ENCODE measurements at places on chromosomes 3 and 15.
A peak's percentile ranks its signal among the peaks of the same experiment; 100 is the strongest.

DNA sequence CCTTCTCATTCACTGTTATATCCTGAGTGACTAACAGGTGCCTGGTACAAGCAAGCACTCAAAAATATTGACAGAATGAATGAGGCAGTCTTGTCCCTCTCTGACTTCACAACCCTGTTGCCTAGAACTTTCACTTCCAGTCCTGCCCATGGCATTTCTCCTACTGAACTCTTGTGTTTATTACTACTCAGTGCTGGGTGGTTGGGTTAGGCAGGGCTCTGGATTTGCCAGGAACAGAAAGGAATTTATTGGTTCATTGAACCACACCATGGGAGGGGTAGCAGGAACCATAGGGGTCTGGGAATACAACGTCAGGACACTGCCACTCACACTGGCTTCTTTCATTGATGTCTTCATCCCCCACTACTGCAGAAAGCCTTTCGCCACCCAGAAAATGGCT is 41.9 kb upstream of the SEMA4B start:
- DNase-seq, result no peak

DNA sequence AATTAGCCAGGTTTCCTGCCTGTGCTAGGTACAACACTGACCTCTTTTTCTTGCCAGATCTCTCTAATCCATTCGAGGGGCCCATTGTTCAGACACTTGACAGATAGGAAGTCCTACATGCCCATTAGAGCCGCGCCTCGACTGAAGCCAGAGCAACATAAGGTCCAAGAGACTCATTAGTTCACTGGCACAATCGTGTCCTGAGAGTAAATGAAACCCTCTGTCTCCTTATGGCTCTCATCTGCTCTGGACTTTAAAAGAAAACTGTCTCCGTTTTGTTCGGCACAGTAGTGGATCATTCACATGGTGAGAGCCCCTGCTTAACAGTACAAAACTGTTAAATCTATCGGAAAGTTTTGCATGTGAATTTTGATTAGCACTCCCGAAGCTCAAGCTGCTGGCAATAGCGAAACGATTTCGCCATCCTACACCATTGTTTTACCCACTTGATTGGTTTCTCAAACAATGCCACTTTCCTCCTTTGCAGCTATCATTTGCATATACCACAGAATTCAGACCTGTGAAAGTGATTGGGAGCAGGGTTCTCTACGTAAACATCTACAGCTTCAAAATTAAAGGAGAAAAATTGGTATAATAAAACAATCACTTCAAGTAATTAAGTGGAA is 19.0 kb upstream of the C15orf61 start:
- no peak for DNase-seq

DNA sequence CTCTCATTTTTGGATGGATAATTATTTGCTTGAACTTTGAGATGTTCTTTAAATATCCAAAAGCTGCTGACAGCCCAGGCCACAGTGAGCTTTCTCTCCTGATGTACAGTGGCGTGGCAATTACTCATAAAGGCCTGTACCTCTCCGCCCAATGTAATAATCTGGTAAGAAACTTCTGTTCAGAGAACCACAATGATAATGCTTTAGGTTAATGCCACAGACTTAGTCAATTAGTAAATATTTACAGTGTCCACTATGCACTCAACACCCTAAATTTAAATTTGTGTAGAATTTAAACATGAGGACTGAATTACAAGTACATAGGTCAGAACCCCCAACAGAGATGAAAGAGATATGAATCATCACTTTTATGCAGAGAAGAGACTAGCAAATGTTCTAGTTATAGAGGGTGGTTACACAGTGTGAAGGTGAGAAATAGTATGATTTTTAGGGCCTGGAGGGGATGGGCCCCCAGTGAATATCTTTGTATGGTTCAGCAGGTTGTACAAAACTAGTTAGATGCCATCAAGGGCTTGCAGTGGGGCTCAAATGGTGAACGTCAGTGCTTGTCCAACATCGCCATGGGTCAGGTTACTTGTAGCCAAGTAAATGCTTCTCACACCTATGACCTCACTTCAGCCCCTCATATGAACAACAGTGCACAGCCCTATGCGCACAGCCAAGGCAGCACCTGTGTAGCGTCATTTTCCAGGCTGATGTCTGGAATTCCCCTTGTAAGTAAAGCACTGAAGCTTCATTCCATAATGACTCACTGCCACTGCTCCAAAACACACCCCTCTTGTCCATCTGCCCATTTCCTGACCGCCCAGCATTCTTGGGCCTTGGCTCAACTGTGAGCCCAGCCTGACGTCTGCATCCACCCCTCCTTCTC is 13.3 kb downstream of the ABHD2 start:
- DNase-seq, result no peak

DNA sequence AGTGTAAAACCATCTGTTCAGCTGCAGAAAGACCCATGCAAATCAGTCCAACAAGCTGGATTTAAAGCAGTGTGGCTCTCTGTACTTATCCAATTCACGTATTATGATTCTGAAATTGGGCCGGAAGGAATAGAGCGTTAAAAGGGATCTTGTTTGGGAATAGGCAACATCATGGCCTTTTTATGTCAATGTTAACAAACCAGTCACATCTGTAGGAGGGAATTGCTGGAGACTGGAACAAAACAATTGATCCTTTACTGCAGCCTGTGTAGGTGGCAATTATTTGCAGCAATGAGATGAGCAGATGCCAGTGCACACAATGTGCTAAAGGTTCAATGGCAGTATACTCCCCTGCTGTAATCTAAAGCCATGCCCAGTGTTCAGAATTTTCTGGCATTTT is 887.4 kb upstream of the ROBO1 start:
- no peak for DNase-seq

- no peak for DNase-seq
These were observed 40.7 kb downstream of the GLCE start for GRCh38 chr15:69200832-69201745.

GRCh38 chr15:90607361-90607760 is 77.6 kb downstream of the CRTC3 start:
- no peak for DNase-seq

- DNase-seq, result no peak
These were observed 24.7 kb upstream of the BSN start for GRCh38 chr3:49529567-49529966.

DNA sequence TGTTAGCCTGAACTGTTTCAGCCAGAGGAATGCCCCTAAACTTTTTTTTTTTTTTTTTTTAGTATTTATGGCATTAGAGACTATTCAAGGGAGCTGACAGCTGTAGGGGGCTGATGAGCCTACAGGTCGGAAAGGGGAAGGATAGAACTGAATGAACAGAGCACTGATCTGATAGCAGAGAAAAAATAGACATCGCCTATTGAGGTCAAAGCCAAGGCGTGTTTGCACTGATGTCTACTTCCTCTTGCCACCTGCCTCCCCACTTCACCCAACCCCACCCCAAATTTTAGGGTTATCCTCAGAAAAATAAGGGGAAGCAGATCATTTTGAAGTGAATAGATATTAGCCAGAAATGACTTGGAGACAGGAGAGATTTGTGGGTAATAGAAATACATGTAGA is 3.0 kb upstream of the ZMAT3 start:
- no peak for DNase-seq

GRCh38 chr3:192514754-192515663 is 212.3 kb downstream of the FGF12 start:
- DNase-seq, result no peak

DNA sequence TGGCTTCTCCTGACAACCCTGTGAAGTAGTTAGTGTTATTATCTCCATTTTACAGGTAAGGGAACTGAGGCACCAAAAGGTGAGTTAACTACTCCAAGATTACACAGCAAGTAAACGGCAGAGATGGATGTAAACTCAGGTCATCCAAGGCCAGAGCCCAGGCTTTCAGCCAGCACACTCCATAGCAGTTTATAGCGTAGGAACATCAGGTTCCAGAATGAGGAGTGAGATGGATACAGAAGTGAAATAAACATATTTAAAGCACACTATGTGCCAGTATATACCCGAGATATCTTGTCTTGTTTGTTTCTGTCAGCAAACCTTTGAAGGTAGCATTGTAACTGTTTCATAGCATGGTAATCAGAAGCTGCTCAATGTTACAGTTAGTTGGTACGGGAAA is 279.0 kb downstream of the OXSM start:
- no peak for DNase-seq

DNA sequence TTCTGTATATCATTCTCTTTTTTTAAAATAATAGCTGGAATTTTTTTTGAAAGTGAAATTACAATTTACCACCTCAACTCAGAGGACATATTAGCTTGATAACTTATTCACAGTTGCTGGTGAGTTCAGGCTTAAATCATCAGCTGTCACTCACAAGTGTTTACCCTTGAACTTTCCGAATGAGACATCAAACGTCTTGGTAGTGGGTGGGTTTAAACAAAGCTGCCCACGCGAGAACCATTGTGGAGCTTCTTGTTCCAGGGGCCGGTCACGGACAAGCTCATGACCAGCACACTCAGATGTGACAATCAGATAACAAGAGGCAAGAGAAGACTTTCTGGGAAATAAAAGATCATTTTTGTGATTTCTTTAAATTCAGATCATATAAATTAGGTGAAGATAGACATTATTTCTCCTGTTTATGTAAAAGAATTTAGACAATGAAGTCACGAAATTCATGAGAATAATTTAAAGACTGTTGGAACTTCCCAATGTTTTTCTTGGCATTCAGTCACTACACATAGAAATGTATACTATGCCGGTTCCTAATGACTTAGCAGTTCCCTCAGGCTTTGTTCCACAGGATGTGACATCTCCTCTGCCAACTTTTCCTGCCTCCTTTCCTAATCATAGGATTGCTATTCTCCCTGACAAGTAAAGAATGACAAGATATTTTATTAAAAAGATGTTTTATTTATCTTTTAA is 29.3 kb downstream of the BTD start:
- no peak for DNase-seq

- DNase-seq, result no peak
These were observed 181.7 kb upstream of the ZNF717 start for GRCh38 chr3:75967071-75967470.

DNA sequence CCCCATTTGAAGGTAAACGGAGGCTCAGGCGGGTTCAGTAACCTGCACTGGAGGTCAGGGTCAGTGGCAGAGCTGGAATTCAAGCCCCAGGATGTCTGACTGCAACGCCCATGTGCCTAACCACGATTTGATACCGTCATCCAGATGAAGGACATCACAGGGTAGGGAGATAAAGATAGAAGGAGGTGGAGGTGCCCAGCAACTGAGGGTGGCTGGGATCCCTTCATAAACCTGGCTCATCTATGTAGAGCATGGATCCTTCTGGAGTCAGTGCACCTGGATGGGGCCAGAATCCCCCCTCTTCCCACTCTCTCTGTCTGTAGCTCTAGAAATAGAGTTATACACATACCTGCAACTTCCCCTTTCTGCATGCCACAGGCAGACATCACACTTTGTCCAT is 41.3 kb downstream of the GOLGA8S start:
- DNase-seq, result no peak

- no peak for DNase-seq
These were observed 283.8 kb upstream of the NR2F2 start for GRCh38 chr15:96046620-96047240.

DNA sequence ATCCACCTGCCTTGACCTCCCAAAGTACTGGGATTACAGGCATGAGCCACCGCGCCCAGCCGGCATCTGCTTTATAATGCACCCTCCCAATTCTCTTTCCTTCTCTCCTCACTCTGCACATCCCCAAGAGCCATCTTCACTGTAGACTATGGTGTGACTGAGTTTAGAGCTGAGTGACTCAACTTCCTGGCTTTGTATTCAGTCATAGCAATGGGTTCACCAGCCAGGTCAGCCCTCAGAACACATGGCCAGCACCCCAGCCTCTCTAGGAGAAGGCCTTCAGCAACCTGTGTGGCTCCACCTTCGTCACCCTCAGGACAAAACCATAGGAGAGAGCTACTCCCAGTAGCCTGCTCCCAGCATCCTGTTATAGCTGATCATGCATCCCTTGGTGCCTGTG is 33.0 kb downstream of the ARID3B start:
- DNase-seq, result no peak

GRCh38 chr15:76439542-76439941 is 103.0 kb downstream of the ISL2 start:
- DNase-seq, result no peak

DNA sequence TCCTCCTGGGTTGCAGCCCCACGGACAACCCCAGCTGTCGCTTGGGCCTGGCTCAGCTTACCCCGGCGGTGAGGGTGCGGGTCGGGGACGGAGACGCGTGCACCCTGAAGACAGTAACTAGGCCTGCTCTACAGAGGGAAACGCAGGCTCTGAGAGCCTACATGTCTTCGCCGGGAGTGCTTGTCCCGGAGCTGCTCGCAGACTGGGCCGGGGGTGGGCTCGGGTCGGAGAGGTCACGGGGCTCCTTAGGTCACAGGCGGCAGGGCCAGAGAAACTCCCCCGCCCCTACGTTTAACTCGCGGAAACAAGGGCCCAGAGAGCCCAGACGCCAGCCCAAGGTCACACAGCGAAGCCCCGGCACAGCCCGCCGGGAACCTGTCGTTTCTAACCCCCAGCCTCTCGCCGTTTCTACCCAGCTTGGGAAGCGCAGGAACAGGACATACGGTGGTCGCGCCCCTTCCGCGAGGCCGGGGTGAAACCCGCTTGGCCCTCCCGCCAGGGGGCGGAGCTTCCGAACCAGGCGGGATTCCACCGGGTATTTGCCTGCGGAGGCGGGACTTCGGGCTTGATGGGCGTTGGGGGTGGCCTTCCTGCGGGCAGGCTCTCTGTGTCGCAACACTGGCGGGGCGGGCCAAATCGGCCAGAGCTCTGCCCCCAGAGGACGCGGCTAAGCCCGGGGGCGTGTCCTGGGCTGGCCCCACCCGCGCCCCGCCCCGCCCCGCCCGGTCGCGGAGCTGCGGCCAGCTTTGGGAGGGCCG is at the start of gene HDAC11:
TSS of gene HDAC11 (plus strand) at position 725 of the 758 bp plus-strand sequence. CDS start 42 bp downstream, outside the sequence.
- peak; percentile 90 for DNase-seq

- no peak for DNase-seq
These were observed 487.1 kb upstream of the NR2F2 start for GRCh38 chr15:95843241-95843910.

- DNase-seq, result no peak
These were observed 8.0 kb downstream of the TLR9 start for GRCh38 chr3:52217409-52217805.

- no peak for DNase-seq
These were observed 64.4 kb upstream of the SNRPA1 start for GRCh38 chr15:101359365-101359947.

DNA sequence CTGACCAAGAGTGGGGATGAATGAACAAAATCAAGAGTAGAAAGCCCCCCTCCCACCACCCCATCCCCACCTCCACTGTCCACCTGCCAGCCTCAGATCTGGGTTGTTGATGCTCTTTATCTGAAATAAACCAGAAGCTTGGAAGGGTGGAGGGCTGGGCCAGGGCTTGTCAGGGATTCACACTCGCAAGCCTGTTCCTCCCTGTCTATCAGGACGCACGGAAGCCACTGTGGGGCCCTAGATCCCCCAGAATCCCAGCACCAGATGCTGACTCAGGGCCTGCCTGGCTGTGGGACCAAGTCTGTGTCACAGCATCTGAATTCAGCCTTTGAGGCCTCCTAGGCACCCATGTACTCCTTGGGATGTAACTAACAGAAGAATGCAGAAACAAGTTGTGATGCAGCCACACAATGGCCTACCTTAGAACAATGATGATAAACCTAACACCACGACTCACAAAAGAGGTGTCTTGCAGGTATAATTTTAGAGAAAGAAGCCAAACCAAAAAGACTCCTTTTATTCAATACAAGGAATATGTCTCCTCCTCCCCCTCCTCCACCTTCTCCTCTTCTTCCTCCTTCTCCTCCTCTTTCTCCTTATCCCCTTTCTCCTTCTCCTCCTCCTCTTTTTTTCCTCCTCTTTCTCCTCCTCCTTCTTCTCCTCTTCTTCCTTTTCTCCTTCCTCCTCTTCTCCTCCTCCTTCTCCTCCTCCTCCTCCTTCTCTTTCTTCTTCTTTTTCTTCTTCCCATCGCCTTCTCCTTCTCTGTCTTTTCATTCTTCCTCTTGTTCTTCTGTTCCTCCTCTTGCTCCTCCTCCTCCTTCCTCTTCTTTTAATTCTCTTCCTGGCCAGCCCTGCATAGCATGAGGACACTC is 234.7 kb downstream of the PLCL2 start:
- DNase-seq, result no peak

Data from stimulated activated CD4-positive, alpha-beta T cell treated with anti-CD3 and anti-CD28 coated beads, Interleukin-1b, Interleukin-23, amount 100 ng/mL, for 1 hour (primary cell).